ENCODE measurements at places on chromosomes 12 and 14.
A peak's percentile ranks its signal among the peaks of the same experiment; 100 is the strongest.

DNA sequence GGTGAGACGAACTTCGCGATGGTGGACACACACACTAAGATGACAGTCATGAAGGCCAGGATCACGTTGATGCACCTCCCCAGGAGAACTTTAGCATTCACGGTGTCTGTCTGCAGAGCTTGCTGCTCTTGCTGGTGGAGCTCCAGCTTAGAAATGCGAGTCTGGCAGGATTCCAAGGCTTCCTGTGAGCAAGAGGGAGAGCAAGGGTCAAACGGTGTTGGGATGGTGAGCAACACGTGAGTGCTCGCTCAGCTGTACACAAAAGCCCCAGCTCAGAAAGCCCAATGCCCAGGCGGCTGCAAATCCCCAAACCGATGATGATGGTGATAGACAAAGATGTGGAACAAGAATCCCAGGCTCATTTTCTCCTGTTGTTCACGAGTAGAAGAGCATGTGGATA is 78.8 kb downstream of the TMCC3 start:
- DNase-seq = peak; percentile 56

GRCh38 chr12:49776413-49776812 is 35.1 kb downstream of the TMBIM6 start:
- DNase-seq = peak; percentile 75

DNA sequence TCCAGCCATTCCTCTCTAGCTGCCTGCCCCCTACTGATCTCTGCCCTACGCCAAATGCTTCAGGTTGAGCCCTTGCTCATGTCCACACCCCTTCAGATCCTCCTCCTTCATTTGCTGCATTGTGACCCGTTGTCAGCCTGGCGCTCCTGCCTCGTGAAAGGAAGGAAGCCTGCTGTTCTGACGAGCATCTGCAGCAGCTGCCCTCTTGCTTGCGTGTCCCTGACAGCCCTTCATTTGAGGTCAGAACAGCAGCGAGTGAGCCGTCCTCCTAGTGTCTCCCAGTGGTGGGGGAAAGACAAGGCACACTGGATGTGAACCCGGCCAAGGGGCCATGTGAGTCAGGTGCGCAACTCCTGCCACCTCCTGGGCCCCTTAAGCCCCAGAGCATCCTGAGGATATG is 3.0 kb upstream of the PIANP start:
- DNase-seq = no peak

GRCh38 chr12:3684449-3685051 is 68.4 kb downstream of the CRACR2A start:
- DNase-seq = no peak

DNA sequence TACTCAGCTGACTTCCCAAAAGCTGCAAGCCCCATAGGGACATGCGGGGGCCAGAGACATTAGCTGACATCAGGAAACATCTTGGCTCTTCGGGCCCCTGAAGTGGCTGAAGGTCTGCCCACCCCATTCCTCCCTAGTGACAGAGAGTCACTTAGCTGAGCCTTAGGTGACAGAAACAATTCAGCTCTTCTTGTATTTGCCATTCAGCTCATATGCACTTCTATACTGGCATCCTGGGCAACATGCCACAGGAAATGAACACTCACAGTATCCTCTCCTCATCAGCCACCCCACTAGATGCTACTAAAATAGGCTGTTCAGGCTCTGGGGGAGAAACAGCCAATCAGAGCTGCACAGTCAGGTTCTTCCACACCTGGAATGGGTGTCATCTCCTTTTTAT is 3.4 kb downstream of the DCTN2 start:
- no peak for DNase-seq

DNA sequence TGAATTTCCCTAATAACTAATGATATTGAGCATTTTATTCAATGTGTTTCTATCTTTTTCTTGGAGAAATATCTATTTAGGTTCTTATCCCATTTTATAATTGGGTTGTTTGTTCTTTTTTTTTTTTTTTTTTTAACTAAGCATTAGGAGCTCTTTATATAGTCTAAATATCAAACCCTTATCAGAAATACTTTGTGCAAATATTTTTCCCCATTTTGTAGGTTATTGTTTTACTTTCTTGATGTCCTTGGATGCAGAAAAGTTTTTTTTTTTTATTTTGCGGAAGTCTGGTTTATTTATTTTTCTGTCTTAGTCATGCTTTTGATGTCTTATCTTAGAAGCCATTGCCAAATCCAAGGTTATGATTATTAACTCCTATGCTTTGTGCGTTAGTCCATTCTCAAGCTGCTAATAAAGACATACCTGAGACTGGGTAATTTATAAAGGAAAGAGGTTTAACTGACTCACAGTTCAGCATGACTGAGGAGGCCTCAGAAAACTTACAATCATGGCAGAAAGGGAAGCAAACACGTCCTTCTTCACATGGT is 434.3 kb upstream of the TBX3 start:
- no peak for DNase-seq
